ENCODE measurements at places on chromosomes 12 and 14.

- no peak for DNase-seq
Observed at GRCh38 chr12:41558671-41559070, 370.6 kb downstream of the PDZRN4 start.

DNA sequence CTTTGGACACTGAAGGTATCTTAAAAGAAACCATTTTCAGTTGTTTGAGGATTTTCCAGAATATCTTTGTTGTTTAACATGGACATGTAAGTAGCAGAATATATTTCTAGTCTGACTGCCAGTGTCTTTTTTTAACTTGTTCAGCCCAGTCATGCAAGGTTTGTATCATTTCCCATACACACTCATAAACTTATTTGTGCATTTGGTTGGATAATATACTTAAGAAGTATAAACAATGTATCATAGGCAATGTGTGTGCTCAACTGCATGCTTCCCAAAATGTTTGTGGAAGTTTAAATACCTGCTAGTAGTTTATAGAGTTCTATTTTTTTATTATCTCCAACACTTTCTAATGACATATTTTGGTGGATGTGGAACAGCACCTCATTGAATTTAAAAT is 707.4 kb upstream of the FBXO33 start:
- DNase-seq = no peak

GRCh38 chr14:56709201-56709600 is 101.1 kb downstream of the OTX2 start:
- no peak for DNase-seq

DNA sequence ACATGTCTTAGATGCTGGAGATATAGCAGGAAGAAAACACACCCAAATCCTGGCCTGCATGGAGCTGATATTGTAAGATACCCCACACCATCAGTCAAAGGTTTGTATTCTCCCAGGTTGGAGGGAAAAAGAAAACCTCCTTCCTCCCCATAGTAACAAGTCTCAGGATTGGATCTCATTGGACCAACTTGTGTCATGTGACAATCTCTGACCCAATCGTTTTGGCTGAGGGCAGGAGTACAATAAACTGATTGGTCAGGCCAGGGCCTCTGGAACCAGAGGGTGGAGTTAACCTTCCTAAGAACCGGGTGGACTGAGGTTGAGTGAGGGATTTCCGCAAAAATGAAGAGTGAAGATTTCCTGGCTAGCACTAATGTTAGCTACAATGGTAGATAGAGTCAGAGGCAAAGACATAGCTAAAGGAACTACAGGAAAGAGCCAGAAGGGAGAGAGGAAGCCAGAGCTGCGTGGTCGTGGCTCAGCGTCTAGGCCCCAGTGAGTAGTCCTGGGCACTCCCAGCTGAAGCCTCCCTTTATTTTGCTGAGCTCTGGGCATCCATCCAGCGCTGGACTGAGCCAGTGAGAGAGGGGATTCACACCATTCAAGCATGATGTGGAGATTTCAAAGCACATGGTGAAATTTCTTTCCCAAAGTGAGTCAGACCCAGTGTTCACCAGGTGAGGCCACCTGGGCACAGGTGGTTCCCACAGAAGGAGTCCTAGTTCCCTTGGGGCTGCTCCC is 219.9 kb downstream of the AACS start:
- no peak for DNase-seq

GRCh38 chr12:34126805-34127204 is 104.5 kb downstream of the ALG10 start:
- DNase-seq = no peak

All from inflammatory macrophage treated with lipopolysaccharide for 1 hour (primary cell).